ENCODE measurements at places on chromosomes 7 and 10. TPM values are rescaled to one million over a fixed set of nuclear protein-coding genes. Genes with fewer than 3 reads are reported as not detected.

Gene GIMAP2
- 0.31 TPM for polyA plus RNA-seq

Gene TBXAS1
- 3.1 TPM for polyA plus RNA-seq

Gene ITPRIP
- 14.4 TPM for polyA plus RNA-seq

Gene COBL
- 0.11 TPM for polyA plus RNA-seq

GRCh38 chr10:100623521-100624230 is 87.9 kb downstream of the HIF1AN start:
- no peak for DNase-seq

Data from mammary epithelial cell (primary cell).